Muscle of back (tissue), 13 donors: ENCODE measurements at places on chromosomes 16 and 17. TPM values are rescaled to one million over a fixed set of nuclear protein-coding genes. Genes with fewer than 3 reads are reported as not detected.

Gene ZNF598
- polyA plus RNA-seq, result 25.1 TPM

Gene ABCC1
- polyA plus RNA-seq, result 9.9 TPM

Gene ZPBP2
- polyA plus RNA-seq, result not detected

Gene TBC1D26
- polyA plus RNA-seq, result 0.63 TPM

Gene PIP4K2B
- 64.8 TPM for polyA plus RNA-seq

Gene MYCBPAP
- polyA plus RNA-seq, result 1.1 TPM

Gene CDH11
- polyA plus RNA-seq, result 120 TPM

Gene SLC5A11
- not detected for polyA plus RNA-seq

Gene TSNAXIP1
- 3.5 TPM for polyA plus RNA-seq

Gene BCL6B
- polyA plus RNA-seq, result 18.9 TPM

Gene KRTAP2-1
- not detected for polyA plus RNA-seq

Gene SDR42E2
- not detected for polyA plus RNA-seq

DNA sequence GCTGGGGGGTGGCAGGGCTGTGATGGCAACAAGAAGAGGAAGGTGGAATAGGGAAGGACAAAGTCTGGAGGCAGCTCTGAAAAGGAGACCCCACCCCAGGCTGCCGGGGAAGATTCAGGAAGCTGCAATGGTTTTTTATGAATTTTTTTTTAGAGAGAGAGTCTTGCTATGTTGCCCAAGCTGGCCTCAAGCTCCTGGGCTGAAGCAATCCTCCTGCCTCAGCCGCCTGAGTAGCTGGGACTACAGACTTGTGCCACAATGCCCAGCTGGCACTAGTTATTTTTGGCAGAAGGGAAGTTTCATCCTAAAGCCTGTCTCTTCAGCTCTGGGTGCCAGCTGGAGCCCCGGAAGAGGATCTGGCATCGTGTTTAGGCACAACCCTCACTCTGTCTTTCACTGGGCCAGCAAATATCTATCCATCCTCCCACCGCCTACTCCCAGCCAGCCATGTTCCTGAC lies 1.3 kb upstream of the CES3 start:
- DNase-seq, result peak; percentile 33

DNA sequence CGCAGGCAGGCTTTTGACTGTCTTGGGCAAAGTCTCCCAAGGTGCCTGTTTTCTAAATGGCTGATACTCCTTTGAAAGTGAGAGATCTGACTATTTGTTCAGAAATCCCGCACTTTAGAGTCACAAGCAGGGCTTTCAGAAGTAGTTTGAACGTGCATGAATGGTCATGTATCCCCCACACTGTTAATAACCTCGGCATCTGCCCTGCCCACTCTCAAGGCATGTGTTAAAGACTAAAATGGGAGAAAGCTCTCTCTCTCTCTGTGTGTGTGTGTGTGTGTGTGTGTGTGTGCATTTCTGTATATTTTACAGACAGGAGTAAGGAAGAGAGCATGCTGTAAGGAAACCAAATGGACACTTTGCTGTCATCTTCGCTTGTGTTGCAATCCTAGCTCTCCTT lies 163.7 kb downstream of the MAF start:
- no peak for DNase-seq

DNA sequence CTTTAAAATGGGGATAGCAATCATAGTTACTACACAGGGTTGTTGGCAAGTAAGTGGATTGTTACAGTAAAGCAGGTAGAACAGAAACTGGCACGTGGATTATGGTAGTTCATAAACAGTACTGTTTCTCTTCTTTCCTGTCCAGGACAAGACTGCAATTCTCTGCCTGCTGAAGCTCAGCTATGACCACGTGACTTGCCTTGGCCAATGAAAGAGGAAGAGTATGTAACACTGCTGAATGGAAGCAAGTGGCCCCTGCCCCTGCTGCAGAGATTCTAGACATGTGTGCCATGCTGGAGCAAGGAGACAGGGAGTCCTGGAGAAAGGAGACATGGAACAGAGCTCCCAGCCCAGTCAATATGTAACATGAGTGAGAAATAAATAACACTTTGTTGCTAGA lies 66.6 kb upstream of the TOX3 start:
- DNase-seq, result no peak

DNA sequence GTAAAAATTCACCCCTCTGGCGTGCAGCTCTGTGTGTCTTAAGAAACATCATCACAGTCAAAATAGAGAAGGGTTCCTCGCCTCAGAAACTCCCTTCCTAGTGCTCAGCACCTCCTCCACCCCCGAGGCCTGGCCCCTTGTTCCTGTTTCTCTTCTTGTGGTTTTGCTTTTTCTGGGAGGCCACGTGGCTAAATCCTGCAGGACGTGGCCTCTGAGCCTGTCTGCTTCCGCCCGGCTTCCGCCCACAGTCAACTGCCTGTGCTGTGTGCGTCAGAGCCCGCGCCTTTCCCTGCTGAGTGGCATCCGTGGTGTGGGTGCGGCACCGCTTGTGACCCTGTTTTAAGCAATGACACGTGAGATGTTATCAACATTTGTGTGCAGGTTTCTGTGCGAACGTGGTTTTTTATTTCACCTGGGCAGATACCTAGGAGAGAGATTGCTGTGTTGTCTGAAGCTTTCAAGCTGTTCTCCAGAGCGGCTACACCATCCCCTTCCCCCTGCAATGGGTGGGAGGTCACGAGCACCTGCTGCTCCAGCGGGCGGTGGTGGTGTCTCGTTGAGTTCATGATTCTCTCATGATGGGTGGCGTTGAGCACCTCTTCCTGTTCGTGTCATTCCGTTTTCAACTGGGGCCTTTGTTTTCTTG lies 21.7 kb downstream of the ACSF3 start:
- DNase-seq, result peak; percentile 18

GRCh38 chr17:45313996-45314740 lies 2.7 kb downstream of the MAP3K14 start:
- DNase-seq, result no peak

- DNase-seq, result no peak
These were observed 259.9 kb downstream of the IRF8 start for GRCh38 chr16:86158688-86159360.

- DNase-seq, result no peak
These were observed 204.1 kb upstream of the NLRP1 start for GRCh38 chr17:5788266-5788900.

GRCh38 chr17:28874750-28875149 lies 19.9 kb downstream of the ERAL1 start:
- no peak for DNase-seq

GRCh38 chr16:27748868-27749546 lies 199.1 kb downstream of the KATNIP start:
- no peak for DNase-seq

GRCh38 chr16:76114681-76115080 lies 162.5 kb upstream of the CNTNAP4 start:
- DNase-seq, result no peak
